ENCODE measurements at places on chromosomes 6 and 20.

- DNase-seq, result no peak
Observed at GRCh38 chr20:61588411-61589385, 336.6 kb downstream of the CDH4 start.

- DNase-seq, result peak; percentile 83
Observed at GRCh38 chr20:25750765-25751696, 54.4 kb upstream of the ZNF337 start.

DNA sequence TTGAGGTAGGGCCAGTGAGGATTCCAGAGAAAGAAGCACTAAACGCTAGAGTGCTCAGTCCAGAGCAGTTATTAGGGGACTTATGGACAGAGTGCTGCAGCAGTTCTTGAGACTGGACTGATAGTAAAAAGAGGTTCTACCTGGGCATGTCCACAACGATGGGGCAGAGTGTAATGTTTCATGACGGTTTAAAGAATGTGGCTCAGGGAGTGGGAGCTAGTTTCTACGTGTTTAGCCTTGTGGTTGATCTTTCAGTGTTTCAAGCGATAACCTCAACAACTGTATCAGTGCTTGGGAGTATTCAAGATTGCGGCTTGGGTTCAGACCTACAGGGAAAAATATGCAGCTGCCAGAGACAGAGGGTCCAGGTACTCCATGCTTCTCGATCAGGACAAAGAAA lies 67.1 kb downstream of the TULP4 start:
- DNase-seq, result no peak

GRCh38 chr20:46264391-46265266 lies 43.7 kb downstream of the CDH22 start:
- no peak for DNase-seq

GRCh38 chr6:170553534-170554012 lies 466 bp upstream of the PSMB1 start:
- no peak for DNase-seq

GRCh38 chr6:110233770-110234374 lies 53.6 kb downstream of the CDC40 start:
- no peak for DNase-seq

DNA sequence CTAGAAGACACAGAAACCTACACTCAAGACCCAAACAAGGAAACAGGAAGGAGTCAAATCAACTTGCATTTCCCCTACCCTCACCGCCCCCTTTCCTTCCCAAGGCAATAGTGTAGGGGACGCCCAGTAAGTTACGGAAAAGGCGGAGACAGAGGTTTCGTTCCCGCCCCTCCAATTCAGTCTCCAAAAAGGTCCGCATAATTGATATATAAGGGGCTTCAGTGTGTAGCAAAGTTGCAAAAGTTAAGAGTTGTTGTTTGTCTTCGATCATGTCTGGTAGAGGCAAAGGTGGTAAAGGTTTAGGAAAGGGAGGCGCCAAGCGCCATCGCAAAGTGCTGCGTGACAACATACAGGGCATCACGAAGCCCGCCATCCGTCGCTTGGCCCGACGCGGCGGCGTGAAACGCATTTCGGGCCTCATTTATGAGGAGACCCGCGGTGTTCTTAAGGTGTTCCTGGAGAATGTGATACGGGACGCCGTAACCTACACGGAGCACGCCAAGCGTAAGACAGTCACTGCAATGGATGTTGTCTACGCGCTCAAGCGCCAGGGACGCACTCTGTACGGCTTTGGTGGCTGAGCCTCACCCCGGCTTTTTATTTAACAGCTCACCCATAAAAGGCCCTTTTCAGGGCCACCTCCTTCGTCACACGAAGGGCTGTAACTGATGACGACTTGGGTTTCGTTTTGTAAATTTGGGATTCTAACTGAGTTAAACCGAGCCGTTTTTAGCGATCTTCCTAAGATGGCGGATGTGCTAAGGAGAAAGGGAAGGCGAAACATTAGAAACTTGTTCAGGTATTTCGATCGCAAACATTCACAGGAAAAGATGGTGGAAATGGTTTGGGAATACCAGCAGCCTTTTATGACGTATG lies 124.6 kb upstream of the BTN3A2 start:
- DNase-seq, result peak; percentile 85

DNA sequence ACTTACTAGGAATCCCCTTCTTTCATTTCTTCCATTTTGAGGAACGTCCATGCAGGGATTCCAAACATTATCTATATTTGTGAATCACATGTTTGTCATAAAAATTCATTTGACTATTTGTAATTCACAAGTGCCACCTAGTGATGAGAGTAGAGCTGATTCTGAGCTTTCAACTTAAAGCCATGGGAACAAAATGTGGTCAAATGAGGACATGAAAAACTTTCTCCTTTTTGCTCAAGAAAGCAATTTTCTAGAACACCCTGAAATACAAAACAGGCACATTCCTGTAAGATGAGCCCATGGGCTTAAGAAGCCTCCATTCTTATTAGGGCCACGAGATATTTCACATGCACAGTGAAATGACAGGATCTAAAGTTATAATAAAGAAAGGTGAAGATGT lies 12.3 kb downstream of the MAP3K7 start:
- no peak for DNase-seq

- DNase-seq, result no peak
Observed at GRCh38 chr6:73978330-73978729, 282.3 kb downstream of the CD109 start.

- no peak for DNase-seq
Observed at GRCh38 chr6:132190815-132191175, 210.5 kb downstream of the MOXD1 start.

DNA sequence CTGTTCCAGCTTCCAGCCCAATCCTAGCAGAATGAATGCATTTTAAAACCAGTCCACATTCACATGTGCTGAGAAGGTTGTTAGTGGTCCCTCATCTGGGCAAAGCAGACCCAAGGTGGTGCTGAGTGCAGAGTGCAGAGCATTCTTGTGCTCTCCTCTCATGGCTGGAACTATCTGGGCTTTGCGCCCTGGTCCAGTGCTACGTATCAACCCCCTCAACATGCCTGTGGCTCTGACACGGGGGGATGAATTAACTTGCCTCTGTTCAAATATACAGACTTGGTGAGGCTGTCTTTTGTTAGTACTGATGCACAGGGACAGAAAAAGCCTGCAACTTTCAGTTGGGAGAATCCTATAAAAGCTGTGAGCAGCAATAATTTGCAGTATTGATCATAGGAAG lies 42.5 kb downstream of the PANK2 start:
- no peak for DNase-seq

DNA sequence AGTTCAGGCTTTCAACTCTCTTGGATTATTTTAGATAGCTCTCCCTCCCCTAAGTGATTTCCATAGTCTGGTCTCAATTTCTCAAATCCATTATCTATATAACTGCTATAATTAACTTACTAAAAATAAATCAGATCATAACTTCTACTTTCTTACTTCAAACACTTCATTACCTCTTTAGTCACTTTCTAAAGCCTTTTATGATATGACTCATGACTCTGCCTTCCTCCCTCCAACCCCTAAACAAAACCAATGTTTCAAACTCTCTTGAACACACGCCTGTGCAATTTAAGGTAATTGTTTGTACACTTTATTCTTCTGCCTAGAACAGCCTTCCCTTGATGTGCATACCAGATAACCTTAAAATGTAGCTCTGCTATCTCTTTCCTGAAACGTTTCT lies 100.5 kb downstream of the LMBRD1 start:
- DNase-seq, result no peak

DNA sequence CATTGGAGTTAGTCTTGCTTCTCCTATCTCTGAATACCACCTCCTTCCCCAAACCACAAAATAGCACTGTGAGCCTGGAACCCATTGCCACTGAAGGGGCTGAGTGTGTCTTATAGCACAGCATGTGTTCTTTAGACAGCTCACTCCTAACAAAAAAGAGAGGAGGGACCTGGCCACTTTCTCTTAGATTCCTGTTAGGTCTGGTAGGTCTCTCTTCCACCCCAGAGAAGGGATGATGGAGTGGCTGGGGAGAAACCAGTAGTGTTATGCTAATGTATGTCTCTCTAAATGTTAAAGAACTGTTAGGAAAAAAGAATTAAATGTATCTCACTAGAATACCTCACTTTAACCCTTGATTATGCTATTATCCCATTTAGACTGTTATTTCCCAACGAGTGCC lies 340.3 kb downstream of the EPHA7 start:
- no peak for DNase-seq

- no peak for DNase-seq
Observed at GRCh38 chr20:48689388-48689787, 138.4 kb downstream of the PREX1 start.

GRCh38 chr20:23116311-23117089 lies 30.4 kb upstream of the CD93 start:
- DNase-seq, result no peak

- no peak for DNase-seq
Observed at GRCh38 chr6:128068119-128068479, 167.2 kb upstream of the THEMIS start.

- DNase-seq, result no peak
Observed at GRCh38 chr6:137097057-137097456, 52.3 kb upstream of the IL20RA start.

- DNase-seq, result no peak
Observed at GRCh38 chr6:13604135-13604534, 11.0 kb upstream of the NOL7 start.

DNA sequence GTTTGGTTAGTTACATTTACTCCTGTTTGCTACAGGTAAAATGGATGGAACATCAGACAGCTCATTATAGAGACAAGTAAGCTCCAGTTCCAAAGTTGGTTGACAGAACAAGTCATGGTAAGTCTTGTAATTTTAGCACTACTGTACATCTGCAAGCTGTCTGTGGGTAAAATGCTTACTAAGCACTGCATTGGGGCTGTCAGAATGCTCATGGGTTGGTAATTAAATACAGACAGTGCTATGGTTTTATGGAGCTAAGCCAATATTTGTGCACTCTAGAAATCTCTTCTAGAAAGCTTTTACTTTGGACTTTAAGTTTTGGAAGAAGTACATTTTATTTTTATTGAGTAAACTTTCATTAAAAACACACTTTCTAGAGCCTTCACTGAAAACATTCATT lies 419.2 kb upstream of the MMS22L start:
- no peak for DNase-seq

DNA sequence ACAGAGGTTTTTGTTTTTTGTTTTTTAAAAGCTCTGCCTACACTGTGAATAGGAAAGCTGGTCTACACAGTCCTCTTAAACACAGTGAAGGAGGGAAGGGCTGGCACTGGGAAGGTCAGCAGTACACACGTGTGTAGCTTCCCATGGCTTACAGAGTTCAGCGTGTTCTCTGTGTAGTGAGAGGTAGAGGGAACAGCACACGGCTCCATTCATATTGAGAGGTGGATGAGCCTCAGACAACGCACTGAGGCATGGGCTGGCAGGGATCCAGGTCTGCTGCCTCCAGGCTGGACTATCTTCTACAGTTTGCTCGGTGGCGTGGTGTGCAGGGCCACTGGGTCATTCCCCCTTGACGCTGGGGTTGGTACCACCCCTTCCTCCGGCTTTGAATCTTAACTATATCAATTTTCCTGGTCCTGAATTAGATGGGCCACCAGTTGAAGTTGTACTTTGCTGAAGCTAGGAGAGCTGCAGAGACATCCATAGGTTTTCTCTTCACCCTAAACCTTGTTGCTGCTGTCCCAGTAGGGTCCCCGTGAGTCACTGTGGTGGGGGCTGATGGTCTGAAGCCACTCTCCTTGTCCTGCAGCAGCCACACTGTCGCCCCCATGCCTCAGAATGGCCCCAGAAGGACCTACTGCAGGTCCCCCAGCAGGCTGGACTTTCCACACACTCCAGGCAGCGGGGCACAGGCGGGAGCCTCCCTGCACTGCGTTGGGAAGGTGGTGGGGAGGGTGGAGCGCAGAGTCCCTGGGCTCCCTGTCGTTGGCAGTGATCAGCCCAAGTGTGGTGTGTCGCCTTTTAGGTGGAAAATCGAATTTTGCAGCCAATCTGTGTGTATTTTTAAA lies 2.0 kb downstream of the ARFGAP1 start:
- no peak for DNase-seq

GRCh38 chr6:110404607-110405006 lies 10.8 kb downstream of the DDO start:
- no peak for DNase-seq

DNA sequence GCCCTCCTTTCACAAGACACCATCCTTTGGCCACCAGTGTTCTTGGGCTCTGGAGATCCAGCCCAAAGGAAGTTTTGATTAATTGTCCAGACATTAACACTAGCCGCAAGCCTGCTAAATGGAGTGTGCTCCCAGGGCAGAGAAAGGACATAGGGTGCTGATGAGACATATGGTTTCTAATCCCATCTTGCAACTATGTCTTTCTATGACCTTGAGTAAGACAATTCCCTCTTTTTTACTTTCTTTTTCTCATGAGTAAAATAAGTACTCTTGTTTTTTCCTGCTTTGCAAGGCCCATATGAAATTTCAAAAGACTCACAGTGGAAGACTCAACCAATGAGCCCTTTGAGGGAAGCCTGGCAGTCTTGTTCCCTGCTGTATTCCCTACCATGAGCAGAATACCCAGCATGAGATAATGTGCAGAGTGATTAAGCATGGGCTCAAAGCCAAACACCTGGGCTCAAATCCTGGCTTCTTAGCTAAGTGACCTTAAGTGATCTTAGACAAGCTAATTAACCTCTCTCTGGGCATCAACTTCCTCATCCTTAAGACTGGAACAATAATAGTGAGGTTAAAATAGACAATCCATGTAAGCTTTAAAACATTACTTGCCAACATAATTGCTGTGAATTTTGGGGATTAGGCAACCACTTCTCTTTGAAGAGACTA lies at the start of gene WFDC10B:
Gene WFDC10B, minus strand, starts transcription at position 51 of the 669 bp plus-strand sequence. CDS start 19,027 bp downstream, outside the sequence.
- DNase-seq, result no peak

- no peak for DNase-seq
Observed at GRCh38 chr20:9204979-9205378, 136.1 kb downstream of the PLCB4 start.

DNA sequence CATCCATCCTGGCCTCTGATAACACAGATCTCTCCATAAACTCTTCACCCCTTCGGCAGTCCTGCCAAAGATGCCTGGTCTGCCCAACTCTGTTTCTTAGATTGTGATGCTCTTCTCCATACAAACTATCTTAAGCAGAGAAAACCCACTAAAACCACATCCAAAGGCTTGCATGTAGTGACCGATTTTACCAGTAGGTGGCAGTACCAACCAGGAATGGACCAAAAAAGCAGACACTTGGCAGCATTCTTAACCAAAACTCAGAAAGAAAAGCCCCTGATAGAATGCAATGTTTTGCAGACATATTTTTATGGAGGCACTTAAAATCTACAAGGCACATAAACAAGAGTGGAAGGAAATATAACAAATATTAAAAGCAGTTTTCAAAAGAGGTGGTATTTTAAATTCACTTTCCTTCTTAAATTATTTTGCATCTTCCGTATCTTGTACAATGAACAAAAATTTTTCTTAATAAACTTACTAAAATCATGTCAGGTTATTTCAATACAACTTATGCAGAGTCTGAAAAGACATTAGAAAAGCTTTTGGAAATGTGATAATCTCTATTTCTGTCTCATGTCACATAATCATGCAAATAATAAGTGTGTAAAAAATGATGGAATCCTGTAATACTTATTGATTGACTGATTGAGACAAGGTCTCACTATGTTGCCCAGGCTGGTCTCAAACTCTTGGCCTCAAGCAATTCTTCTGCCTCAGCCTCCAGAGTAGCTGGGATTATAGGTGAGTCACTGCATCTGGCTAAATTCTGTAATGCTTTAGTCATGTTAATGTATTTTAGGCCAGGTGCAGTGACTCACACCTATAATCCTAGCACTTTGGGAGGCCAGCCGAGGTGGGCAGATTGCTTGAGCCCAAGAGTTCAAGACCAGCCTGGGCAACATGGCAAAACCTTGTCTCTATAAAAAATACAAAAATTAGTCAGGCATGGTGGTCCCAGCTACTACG lies 29.4 kb downstream of the LRP11 start:
- DNase-seq, result peak; percentile 84

GRCh38 chr20:41694796-41695195 lies 76.6 kb upstream of the CHD6 start:
- no peak for DNase-seq

- DNase-seq, result no peak
Observed at GRCh38 chr6:143397227-143398222, 53.0 kb downstream of the ADAT2 start.
